Glutamatergic neuron (in vitro differentiated cells): ENCODE measurements at places on chromosomes 2 and 18. TPM values are rescaled to one million over a fixed set of nuclear protein-coding genes. Genes with fewer than 3 reads are reported as not detected.
A peak's percentile ranks its signal among the peaks of the same experiment; 100 is the strongest.

- H3K36me3 ChIP-seq: no peaks in the 10 kb centered on the region
- peaks cover 4% of the 10 kb centered on the region for H3K27me3 ChIP-seq
- no peak for DNase-seq
Measured at GRCh38 chr2:142973160-142973821, 95.8 kb downstream of the KYNU start.

GRCh38 chr18:7778181-7778580, 211.1 kb downstream of the PTPRM start:
- no peak for DNase-seq
- H3K27me3 ChIP-seq: peaks cover 2% of the 10 kb centered on the region
- peaks cover 7% of the 10 kb centered on the region for H3K4me1 ChIP-seq
- no peaks in the 10 kb centered on the region for H3K36me3 ChIP-seq

CRYGC gene
- not detected for total RNA-seq

AFF3 gene
- total RNA-seq: 125 TPM

GRCh38 chr2:76640905-76641304, 881.3 kb downstream of the LRRTM4 start:
- no peaks in the 10 kb centered on the region for H3K4me1 ChIP-seq
- H3K27ac ChIP-seq: no peak overlapping the region
- DNase-seq: no peak
- H3K27me3 ChIP-seq: no peaks in the 10 kb centered on the region
- no peak overlapping the region for H3K4me3 ChIP-seq
- H3K36me3 ChIP-seq: peaks cover 5% of the 10 kb centered on the region

PRKAG3 gene
- total RNA-seq: not detected

DNA sequence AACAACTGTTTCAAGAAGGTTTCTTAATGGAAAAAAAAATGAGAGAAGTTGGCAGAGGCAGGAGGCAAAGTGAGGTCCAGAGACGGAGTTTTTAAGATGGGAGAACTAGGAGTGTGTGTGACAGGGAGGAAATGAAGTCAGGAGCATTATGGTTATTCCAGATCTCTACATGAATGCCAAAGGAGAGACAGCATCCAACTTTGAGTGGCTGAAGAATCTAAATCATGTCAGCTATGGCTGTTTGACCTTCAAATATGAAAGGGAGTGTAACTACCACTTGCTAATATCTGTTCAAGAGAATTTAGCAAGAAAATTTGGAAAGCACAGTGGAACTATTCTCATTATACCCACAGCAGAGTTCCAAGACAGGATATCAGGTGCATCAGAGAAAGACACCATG, 81.2 kb upstream of the CCBE1 start:
- no peaks in the 10 kb centered on the region for H3K4me1 ChIP-seq
- H3K4me3 ChIP-seq: no peak overlapping the region
- no peak for DNase-seq
- no peaks in the 10 kb centered on the region for H3K36me3 ChIP-seq

GRCh38 chr18:6624271-6624660, 105.2 kb upstream of the ARHGAP28 start:
- H3K36me3 ChIP-seq: no peaks in the 10 kb centered on the region
- peaks cover 2% of the 10 kb centered on the region for H3K4me1 ChIP-seq
- no peak for DNase-seq
- no peak overlapping the region for H3K27ac ChIP-seq

DNA sequence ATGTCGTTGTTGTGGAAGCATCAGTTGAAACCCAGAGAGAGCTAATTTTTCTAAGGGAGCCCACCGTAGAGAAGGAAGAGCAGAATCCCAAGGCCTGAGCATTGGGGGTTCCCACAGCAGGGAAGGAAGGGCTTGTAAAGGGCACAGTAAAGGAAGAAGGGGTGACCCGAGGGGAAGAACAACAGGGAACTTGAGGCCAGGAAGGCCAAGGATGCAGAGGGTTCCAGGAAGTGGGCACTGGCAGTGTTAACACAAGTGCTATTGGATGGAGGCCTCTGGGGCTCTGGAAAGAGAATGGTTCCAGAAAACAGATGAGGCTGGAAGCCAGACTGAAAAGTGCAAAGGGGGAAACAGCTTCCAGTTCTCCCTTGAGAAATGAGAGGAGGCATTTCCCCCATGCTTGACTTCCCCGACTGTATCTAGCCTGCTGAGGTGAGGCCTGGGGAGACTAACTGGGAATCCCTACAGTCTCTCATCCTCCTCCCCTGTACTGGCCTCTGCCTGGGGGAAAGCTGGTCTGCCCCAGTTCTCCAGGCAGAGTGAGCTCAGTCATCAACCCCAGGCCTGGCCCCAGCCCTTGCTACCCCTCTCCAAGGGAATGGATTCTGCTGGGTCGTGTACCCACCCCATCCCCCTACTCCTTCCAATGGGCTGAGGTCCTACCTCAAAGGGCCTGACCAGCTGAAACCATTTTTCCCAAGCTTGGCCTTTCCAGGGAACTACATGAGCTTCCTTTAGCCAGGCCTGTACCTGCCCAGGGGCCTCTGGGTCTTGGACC, 43.2 kb upstream of the MRPL33 start:
- no peaks in the 10 kb centered on the region for H3K36me3 ChIP-seq
- peaks cover 2% of the 10 kb centered on the region for H3K27me3 ChIP-seq
- DNase-seq: no peak

CTAGE1 gene
- total RNA-seq: not detected

OR6B2 gene
- total RNA-seq: not detected

- peaks cover 2% of the 10 kb centered on the region for H3K4me1 ChIP-seq
- H3K27ac ChIP-seq: no peak overlapping the region
- peak; percentile 66 for DNase-seq
- peak overlapping the region; percentile 84 for H3K4me3 ChIP-seq
- H3K36me3 ChIP-seq: no peaks in the 10 kb centered on the region
Measured at GRCh38 chr2:113277474-113278072, 1.1 kb downstream of the PAX8 start.

DNA sequence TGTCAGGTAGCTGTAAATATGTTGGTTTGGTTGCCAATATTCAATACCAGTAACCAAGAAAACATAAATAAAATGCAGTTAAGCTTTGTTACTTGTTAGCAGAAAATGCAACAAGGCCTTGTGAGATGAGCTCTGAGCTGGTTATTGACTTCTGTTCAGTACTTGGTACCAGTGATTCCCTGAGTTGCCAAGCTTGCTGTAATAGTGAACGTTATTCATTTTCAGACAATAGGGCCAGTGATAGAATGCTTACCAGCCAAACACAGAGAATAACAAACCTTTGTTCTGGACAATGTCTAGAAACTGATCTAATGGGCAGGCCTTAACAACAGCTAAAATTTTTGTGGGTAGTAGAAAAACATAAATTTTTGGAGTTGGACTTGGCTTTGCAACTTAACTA, 29.5 kb downstream of the RASGRP3 start:
- no peaks in the 10 kb centered on the region for H3K36me3 ChIP-seq
- H3K4me1 ChIP-seq: no peaks in the 10 kb centered on the region
- no peaks in the 10 kb centered on the region for H3K27me3 ChIP-seq
- H3K4me3 ChIP-seq: no peak overlapping the region

DNA sequence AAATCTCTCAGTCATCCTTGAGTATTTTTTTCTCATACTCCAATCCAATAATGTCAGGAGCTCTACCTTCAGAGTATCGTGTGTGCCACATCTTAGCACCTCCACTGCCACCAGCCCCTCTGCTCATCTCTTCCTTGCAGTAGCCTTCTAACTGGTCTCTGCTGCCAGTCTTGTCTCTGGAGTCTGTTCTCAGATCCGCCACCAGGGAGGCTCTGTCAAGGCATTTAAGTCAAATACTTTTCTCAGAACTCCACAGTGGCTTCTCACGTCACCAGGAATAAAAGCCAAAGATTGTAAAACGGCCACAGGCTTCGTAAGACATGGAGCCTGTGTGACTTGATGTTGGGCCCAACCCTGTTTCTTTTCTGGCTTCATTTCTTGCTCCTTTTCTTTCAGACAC, 7.1 kb downstream of the UNC50 start:
- H3K4me3 ChIP-seq: no peak overlapping the region
- peaks cover 5% of the 10 kb centered on the region for H3K27me3 ChIP-seq
- no peaks in the 10 kb centered on the region for H3K36me3 ChIP-seq
- no peak overlapping the region for H3K27ac ChIP-seq
- H3K4me1 ChIP-seq: no peaks in the 10 kb centered on the region

DNA sequence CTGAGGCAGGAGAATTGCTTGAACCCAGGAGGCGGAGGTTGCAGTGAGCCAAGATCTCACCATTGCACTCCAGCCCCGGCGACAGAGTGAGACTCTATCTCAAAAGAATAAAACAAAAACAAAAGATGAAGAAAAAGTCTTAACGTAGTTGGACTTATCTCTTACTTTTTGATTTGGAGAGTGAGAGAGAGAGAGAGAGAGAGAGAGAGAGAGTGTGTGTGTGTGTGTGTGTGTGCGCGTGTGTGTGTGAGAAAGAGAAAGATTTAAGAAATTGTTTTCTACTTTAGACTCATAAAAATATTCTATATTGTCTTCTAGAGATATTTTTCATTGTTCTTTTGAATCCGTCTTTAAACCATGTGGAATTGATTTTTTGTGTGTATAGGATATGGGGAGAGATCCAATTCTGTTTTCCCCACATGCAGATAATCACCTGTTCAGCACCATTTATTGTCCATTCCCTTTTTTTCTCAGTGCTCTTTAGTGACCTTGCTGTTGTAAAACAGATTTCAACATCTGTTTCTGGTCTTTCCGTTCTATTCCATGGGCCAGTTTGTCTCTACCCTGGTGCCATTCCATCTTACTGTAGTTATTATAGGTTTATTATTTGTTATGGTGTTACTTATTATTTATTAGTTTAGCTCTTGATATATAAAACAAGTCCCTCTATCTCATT, 53.5 kb downstream of the KCMF1 start:
- peaks cover 7% of the 10 kb centered on the region for H3K4me1 ChIP-seq
- no peaks in the 10 kb centered on the region for H3K27me3 ChIP-seq
- H3K36me3 ChIP-seq: no peaks in the 10 kb centered on the region

DNA sequence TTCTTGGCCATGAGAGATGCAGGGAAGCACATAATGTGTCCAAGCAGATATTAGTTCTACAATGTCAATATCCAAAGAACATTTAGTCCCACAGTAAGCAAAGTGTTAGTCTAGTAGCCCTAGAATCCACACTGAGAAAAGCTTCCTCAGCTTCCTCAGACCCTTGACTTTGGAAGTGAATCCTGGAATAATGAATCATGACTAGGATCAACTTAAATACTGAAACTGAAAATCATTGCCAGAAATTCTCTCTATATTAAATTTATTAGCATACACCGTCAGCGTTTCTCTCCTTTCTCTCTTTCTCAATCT, 356.9 kb upstream of the ACVR2A start:
- peaks cover 36% of the 10 kb centered on the region for H3K4me1 ChIP-seq
- no peaks in the 10 kb centered on the region for H3K36me3 ChIP-seq
- DNase-seq: no peak
- H3K27me3 ChIP-seq: peaks cover 5% of the 10 kb centered on the region
- H3K4me3 ChIP-seq: no peak overlapping the region

GEN1 gene
- total RNA-seq: 44.4 TPM

SAG gene
- total RNA-seq: not detected

GRCh38 chr2:127704641-127705390, 3.5 kb downstream of the SFT2D3 start:
- H3K27me3 ChIP-seq: peaks cover 4% of the 10 kb centered on the region
- H3K4me3 ChIP-seq: no peak overlapping the region
- H3K36me3 ChIP-seq: no peaks in the 10 kb centered on the region
- H3K27ac ChIP-seq: no peak overlapping the region

OTX1 gene
- 0.15 TPM for total RNA-seq

GRCh38 chr2:37267685-37268084, 36.2 kb downstream of the NDUFAF7 start:
- no peak overlapping the region for H3K4me3 ChIP-seq
- no peaks in the 10 kb centered on the region for H3K36me3 ChIP-seq
- H3K4me1 ChIP-seq: no peaks in the 10 kb centered on the region
- H3K27me3 ChIP-seq: no peaks in the 10 kb centered on the region
- H3K27ac ChIP-seq: no peak overlapping the region
- DNase-seq: no peak

GRCh38 chr2:145811276-145812164, 1291.6 kb upstream of the ZEB2 start:
- H3K4me1 ChIP-seq: no peaks in the 10 kb centered on the region
- H3K27me3 ChIP-seq: no peaks in the 10 kb centered on the region
- no peaks in the 10 kb centered on the region for H3K36me3 ChIP-seq
- DNase-seq: no peak

IL1F10 gene
- total RNA-seq: not detected

ABCG5 gene
- total RNA-seq: not detected

- peaks cover 11% of the 10 kb centered on the region for H3K4me1 ChIP-seq
- peaks cover 9% of the 10 kb centered on the region for H3K27me3 ChIP-seq
- peak overlapping the region; percentile 92 for H3K4me3 ChIP-seq
- H3K27ac ChIP-seq: peak overlapping the region; percentile 94
- no peaks in the 10 kb centered on the region for H3K36me3 ChIP-seq
Measured at GRCh38 chr2:240433973-240434727, 1.3 kb upstream of the GPC1 start.

DNA sequence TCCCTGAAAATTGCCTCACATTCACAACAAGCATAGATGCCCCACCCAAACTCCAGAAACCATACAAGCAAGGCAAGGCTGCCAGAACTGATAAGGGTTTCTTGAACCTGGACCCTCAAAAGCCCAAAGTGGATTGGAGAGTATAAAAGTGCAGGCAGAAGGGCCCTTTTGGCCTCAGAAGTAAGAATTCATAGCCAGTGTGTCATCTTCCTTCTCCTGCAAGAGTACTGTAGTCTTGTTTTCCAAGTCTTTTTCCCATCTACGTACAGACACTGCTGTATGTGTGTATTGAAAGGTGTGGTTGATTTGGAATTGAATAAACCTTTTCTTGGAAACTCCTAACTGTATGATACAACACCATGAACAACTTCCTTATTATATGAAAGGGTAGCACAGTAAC, 46.8 kb downstream of the ZC3H15 start:
- H3K4me1 ChIP-seq: no peaks in the 10 kb centered on the region
- H3K36me3 ChIP-seq: no peaks in the 10 kb centered on the region
- no peak overlapping the region for H3K4me3 ChIP-seq
- H3K27ac ChIP-seq: no peak overlapping the region
- H3K27me3 ChIP-seq: no peaks in the 10 kb centered on the region

DNA sequence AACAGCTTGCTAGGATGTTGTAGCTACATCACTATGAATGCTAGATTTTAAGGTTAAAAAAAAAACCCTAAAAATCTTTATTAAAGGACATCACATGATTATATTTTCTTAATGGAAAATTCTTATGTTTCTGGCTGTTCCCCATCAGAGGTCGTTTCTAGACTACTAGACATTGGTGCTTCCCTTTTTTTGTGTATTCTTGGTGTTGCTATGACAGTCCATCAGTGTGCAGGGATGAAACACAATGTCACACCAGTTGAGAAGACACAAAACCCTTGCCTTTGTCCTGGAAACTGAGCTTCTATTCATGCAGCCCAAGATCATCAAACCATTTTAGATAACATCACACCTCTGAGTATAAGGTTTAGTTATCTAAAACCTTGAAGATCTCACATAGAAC, 19.9 kb upstream of the TMEM131 start:
- no peaks in the 10 kb centered on the region for H3K4me1 ChIP-seq
- H3K27me3 ChIP-seq: peaks cover 6% of the 10 kb centered on the region
- no peak overlapping the region for H3K4me3 ChIP-seq
- no peak for DNase-seq

- peaks cover 8% of the 10 kb centered on the region for H3K27me3 ChIP-seq
- H3K4me3 ChIP-seq: peak overlapping the region; percentile 43
- DNase-seq: no peak
- H3K27ac ChIP-seq: peak overlapping the region; percentile 67
- H3K4me1 ChIP-seq: peaks cover 32% of the 10 kb centered on the region
Measured at GRCh38 chr2:162473986-162474385, 130.1 kb downstream of the GCA start.

ELOA2 gene
- total RNA-seq: not detected
